Activated naive CD4-positive, alpha-beta T cell treated with anti-CD3 and anti-CD28 coated beads for 36 hours (primary cell): ENCODE measurements at places on chromosomes 1 and 21.

DNA sequence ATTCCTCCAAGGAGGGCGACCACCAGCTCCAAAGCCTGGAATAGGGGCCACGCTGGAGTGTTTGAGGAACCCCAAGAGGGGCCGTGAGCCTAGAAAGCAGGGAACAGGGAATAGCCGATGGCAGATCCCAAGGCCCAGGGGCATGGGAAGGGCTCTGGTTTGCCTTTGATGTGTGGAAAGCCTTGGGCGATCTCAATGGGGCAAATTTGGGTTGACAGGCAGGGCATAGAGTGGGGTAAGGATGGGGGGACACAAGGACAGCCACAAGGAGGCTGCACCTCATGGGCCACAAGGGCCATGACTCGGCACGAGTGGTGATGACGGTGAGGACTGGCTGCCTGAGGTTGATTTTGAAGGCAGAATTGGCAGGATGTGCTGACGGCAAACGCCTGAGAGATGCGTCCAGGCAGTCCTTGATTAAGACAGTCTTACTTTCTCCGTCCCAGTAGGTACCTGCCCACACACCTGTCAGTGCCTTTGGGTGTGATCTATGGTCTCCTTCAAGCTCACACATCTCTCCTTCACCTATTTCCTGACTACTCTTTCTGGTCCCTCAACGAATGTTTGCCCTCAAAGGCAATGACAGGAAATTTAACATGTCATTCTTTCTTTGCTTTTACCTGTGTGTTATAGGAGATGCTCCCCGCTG lies 2.0 kb upstream of the TMPRSS3 start:
- peak; percentile 57 for DNase-seq

DNA sequence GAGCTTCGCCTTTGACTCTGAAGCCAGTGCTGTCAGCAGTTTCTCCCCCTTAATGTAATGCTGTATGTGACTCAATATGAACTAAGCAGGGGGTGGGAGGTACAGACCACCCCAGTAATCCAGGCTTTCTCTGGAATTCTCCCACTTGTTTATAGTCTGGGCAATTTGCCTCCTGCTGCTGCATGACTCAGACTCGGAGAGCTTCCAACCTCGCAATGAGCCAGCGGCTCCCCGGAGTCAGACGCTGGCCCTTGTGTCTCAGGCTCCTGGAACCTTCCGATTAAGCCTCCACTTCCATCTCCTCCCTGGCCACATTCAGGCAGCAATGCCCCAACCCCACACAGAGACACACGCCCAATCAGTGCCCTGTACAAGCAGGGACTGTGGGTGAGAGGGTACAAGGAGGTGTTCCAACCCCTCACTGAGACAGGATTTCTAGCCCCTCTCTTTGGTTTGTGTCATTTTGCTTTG lies 471.7 kb upstream of the VAMP3 start:
- DNase-seq, result no peak

- no peak for DNase-seq
Measured at GRCh38 chr1:232974971-232975370, 24.6 kb downstream of the NTPCR start.

DNA sequence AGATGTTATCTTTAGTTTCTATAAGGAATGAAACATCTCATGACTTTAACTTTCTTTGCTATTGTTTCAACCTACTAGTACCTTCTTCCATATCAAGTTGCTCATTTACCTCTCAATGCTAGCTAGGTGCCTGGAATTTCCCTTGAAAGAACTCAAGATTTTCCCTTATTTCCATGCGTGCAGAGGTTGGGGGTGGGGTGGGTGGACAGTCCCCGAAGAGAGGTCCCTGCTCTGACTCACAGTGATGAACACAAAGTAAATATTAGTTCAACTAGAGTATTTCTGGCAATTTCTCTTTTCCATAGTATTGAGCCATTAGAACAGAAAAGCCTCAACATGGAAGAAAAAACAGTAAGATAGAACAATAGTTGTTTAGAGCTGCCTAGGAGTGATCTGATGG lies 239.0 kb upstream of the ZP4 start:
- DNase-seq, result no peak

DNA sequence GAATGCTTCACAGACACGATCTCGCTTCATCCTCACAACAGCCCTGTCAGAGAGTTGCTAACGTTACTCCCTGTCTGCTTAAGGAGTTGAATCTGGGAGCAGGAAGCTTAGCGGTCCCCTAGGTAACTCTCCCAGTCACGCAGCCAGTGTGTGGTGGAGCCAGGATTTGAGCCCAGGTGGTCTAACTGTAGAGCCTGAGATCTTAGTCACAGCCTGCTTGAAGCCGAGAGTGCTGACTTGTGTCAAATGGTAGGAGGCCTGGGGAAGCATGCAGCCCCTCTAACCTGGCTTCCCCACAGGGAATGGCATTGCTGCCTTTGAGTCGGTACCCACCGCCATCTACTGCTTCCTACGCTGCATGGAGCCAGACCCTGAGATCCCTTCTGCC lies 4.1 kb downstream of the ADPRS start:
- no peak for DNase-seq

GRCh38 chr1:24857507-24858133 lies 72.5 kb downstream of the RUNX3 start:
- no peak for DNase-seq

DNA sequence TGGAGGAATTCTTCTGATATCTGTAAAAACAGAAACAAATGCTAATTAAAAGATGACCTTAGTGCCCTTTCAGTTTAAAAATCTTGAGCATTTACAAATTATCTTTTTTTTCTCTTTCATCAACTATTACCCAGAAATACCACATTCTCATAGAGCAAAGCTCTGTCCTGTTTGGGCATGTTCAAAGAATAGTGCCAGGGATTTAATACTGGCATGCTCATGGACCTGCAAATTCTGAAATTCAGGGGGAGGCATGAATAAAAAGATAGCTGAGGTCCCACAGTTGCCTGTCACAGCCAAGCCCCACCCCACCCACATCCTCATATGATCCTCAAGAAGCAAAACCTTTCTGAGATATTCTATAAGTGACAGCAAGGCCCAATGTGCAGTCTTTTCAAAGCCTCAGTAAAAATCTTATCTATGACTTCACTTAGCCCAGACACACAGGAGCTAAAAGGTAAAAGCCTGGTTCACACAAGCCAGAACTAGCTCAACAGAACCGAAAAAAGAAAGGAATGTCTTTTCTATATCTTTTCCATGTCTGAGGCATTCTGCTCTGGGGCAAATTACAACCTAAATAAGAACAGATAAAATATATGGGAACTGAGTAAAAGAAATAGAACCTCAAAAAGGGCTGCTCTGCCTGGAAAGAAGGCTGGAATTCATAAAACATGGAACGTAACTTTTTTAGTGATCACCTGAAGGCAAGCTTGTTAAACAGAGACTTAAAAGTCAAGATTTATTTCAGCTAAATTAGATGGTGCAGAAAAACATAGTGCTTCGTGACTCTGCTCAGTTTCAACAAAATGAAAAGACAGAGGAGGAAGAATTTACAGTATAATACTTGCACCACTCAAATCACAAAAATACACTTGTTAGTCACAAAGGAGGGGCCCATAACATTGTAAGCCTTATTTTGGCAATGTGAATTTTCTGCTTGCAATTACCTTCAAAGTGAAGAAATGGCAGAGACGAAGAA lies 11.0 kb downstream of the WLS start:
- no peak for DNase-seq

DNA sequence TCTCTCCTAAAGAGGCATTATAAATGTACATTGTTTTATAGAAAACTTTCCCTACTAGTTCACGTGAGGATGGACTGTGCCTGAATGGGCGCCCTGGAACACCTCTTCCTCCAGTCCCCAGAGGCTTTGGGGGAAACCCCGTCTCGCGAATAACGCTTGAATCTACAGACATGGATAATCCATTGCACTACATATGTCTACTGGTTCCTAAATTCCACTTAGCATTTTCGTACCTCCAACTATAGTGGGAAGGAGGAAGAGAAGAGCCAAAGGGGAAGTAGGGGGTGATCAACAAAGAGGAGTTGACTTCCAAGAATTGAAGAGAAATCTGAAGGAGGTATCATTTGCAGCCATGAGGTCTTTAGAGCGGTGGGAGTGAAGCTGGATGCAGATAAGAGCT lies 11.1 kb downstream of the BARHL2 start:
- DNase-seq, result no peak

DNA sequence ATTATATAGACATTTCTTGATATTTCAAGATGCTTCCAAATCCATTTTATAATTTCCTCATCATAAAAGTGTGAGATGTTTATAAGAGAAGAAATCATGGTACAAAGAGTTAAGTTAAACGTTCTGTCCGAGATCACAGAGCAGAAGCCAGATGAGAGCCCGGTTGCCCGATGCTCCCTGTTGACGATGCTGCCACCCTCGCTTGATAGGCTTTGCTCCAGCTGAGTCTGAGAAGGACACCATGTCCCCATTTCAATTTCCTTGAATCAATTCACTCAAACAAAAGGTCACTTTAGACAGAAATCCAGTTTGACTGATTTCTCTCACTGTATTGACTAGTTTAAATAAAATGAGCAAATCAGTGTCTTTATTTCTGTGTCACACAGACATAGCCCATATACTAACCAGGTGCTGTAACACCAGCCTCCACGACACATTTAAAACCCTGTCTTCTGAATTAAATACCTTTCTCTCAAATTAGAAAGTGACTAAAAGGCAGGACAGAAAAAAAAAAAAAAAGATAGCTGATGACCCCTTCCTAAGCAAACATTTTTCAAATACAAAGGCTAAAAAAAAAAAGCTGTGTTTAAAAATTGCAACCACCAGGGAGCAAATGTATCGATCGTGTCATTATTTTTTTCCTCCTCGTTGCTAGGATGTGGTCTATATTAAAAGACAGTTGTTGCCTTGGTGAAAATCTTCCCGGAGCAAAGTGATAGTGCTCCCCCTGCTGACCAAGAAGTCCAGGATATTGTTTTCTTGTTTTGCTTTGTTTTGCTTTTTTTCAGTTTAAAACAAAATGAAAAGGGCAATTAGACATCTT lies 35.2 kb downstream of the DNASE2B start:
- peak; percentile 76 for DNase-seq

GRCh38 chr1:31208361-31208945 lies 31.2 kb downstream of the NKAIN1 start:
- no peak for DNase-seq

DNA sequence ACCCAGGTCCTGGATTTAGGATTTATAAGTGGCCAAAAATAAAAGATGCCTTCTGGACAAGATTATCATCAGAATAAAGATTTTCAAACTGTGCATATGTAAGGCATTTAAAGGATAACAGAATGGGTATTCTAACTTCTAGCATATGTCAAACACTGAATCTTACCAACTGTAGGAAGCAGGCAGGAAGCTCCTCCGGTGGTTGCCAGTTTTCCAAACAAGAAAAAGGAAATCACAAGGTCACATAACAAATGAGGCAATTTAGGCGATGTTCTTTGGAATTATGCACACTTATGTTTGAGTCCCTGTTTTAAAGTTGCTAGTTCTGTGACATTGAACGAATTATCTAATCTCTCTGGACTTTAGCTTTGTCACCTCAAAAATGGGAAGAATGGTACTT lies 48.9 kb downstream of the ATP6V1G3 start:
- DNase-seq, result no peak

- DNase-seq, result no peak
Measured at GRCh38 chr1:13543451-13544220, 29.8 kb upstream of the LRRC38 start.

- DNase-seq, result no peak
Measured at GRCh38 chr1:186499571-186499970, 38.7 kb upstream of the PDC start.

DNA sequence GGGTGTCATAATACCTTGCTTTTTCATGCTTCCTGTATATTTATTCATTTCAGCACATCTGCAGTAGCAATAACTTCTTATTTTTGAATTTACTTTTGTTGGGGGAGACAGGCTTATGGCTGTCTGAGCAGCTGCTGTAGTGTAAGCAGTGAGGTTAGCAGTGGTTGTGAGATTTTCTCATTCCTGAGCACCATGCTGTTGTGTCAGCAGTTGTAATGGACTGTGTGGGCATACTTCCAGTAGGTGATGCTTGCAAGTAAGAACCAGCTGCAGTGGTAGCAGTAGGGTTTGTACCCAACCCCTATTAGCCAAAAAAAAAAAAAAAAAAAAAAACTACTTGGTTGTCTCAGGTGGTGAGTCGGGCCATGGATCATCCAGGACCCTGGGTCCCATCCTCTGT lies 311.6 kb downstream of the NUF2 start:
- no peak for DNase-seq

DNA sequence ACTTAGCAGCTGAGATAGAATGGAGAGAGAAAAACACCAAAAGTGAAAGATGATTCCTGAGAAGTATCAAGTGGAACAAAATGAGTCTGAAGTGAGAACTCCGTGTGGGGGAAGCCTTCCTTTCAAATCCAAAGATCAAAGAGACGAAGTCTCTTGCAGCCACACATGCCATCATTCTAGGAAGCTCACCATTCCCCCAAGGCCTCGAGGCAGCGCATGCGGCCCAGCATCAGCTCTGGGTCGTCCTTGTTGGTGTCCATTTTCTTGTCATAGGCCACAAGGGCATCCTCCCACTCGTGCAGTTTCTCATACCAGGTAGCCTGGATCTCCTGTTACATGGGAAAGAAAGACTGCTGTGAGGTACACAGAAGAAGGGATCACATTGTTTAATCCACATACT lies 32.2 kb upstream of the ANGPTL7 start:
- DNase-seq, result no peak

DNA sequence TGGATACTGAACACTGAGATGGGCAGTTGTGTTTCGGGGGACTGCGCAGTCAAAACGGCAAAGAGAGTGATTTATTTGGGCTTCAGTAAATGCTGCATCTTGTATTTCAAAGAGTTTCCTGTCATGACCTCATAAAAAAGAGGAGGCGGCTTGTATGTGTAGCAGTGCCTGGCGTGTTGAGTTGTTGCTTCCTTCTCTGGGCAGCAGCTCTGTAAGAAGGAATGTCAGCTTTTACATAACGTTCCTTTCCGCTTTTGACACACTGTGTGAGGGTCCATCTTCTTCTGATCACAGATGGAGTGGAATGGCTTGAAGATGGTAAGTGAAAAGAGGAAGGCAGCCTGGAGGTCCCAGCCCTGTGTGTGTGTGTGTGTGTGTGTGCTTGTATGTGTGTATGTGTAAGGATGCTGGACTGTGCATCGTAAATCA lies 941 bp downstream of the ELAVL4 start:
- peak; percentile 5 for DNase-seq

DNA sequence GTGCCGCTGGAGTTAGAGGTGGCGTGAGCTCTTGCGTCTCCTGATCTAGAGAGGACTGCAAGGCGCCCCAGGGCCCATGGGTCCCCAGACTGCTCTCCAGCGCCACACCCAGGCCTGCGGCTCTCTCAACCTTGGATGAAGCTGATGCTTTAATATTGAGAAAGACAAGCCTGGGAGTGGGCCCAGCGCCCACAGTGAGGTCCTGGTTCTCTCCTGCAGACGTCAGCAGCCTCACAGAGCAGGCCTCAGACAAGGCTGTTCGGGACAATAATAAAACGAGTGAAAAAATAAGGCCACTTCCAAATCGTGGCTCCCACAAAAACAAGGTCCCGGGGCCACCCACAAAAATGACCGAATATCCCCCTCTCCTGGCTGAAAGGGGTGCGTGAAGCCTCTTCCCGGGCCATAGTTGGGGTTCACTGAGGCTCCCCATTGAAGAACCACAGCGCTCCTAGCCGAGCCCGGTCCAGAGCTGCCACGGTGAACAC lies 6.0 kb upstream of the DNMT3L start:
- peak; percentile 40 for DNase-seq

- DNase-seq, result no peak
Measured at GRCh38 chr1:159996653-159997052, 35.1 kb downstream of the PIGM start.
